ENCODE measurements at places on chromosomes 2 and 18. TPM values are rescaled to one million over a fixed set of nuclear protein-coding genes. Genes with fewer than 3 reads are reported as not detected.

ANKRD30BL gene
- polyA plus RNA-seq, result not detected

C2orf15 gene
- polyA plus RNA-seq, result 4.7 TPM

POMC gene
- 10.9 TPM for polyA plus RNA-seq

TLX2 gene
- not detected for polyA plus RNA-seq
